H4 (cell line): ENCODE measurements at places on chromosomes 12 and 14. TPM values are rescaled to one million over a fixed set of nuclear protein-coding genes. Genes with fewer than 3 reads are reported as not detected.

DNA sequence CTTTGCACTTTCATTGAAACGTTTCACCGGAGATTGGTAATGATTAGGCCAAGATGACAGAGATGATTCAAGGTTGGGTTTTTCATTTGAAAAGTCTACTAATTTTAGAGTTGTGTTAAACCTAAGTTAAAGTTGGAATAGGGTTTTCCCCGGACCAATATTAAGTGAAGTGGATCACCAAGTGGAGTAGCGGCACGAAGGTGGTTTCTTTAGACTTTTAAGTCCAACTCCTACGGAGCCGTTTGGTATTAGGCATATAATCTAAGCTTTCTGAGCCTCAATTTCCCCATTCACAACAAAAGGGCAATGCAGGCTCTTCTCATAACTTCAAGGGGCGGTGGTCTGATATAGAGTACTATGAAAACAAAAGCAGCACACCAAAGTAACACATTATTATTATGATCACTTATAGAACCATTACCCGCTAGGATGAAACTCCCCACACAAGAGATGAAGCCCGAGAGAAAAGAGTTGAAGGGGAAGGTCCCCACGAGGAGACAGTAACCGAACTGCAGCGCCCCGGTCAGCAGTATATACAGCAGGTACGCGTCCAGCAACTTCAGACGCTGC is 413 bp downstream of the DAD1 start:
- DNase-seq = no peak

DNA sequence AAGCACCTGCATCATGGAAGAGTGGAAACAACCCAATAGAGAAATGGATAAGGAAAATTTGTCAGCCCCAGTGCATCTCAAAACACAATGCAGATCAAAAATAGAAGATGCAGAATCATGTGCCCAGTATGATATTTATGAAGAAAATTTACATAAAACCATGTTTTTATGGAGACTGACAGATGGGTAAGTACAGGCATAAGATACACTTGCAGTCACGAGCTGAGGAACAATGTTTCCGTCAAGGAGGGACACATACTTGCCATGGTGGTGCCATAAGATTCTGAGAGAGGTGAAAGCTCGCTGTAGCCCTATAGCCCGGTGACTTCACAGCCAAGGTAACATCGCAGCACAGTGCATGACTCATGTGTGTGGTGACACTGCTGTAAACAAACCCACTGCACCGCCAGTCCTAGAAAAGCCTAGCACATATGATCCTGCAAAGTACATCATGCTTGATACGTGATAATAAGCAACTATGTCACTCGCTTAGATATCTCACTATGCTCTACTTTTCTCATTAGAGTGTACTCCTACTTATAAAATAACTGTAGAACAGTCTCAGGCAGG is 112.6 kb downstream of the RIMBP2 start:
- peak; percentile 21 for DNase-seq

- DNase-seq = no peak
These were observed 3.6 kb upstream of the NUDT4 start for GRCh38 chr12:93373961-93374656.

- peak; percentile 97 for DNase-seq
These were observed 129.3 kb upstream of the RASSF8 start for GRCh38 chr12:25829192-25829591.

The ATP23 gene
- 28.7 and 30.0 TPM in 2 replicates for total RNA-seq

DNA sequence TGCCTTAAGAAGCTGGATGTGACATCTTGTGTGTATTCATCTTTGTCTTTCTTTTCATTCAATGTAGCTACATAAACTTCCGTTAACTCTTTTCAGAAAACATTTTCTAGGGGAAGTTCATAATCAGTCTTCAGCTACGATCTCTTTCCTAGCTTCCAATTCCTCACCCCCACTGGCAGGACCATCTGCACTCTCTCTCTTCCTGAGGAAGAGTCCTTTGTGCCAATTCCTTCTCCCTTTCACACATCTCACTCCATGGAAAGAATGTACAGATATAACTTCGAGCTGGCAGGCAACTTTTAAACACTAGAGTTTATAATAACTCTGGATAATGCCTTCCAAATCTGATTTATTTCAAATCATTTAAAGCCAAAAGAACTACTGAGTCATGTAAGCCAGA is 495.7 kb downstream of the GALC start:
- no peak for DNase-seq

- no peak for DNase-seq
These were observed 113.8 kb downstream of the RERGL start for GRCh38 chr12:17976202-17976601.
